ENCODE measurements at places on chromosomes 6 and 20.

DNA sequence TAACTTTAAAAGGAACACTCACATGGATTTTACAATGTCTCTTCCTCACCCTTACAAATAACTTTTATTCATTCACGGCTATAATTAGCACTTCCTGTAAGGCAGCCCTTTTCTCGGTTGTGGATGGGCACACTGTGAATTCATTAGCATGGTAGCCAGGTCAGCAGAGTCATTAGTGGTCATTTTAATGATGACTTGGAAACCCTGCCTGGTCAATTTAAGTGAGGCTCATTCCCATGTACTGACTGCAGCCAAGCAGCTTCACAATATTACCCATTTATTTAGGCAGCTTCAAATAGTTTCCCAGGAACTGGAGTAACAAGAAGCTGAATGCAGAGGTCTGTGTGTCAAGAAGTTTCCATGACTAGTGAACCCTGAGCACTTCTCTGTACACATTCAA is 248.8 kb downstream of the KHDC1L start:
- no peak for DNase-seq

GRCh38 chr6:115004204-115004603 is 661.4 kb upstream of the HS3ST5 start:
- no peak for DNase-seq

DNA sequence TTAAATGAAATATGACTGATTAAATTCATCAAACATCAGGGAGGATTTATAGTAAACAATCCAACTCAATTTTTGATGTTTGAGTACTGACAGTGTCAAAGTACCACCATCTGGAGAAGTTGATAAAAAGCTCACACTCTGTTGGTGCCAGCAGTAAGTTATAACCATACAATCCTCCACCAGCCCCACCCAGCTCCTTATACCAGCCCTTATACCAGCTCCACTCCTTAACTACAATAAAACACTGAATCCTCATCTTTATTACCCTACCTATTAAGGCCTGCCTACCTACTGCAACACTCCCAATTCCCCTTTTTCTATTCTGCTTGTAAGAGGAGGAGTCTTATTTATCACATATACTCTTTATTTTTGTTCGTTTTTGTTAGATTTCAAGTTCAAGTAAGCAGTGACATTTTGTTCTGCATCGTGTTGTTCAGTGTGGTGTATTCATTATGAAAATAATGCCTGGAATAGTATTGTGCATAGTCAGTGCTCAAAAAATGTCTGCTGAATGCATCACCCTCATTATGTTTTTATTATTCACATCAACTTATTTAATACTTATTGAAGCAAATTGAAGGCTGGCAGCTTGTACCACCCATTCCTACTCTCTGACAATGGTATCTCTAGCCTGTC is 954.7 kb upstream of the ADGRB3 start:
- DNase-seq: no peak

DNA sequence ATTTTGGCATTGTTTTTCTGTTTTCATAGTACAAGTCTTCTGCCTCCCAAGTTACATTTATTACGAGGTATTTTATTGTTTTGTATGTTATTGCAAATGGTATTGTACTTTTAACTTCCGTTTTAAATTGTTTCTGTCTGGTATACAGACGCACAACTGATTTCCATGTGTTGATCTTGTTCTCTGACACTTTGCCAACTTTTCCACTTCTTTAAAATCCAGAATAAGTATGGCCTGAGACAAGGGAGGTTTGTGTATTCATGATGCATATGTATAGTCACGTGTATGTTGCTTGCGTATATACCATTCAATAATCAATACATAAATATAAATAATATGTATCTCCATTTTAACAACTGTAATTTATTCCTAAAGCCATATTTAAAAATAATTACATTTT is 41.2 kb downstream of the THBS2 start:
- no peak for DNase-seq

GRCh38 chr20:50376179-50376887 is 133.8 kb upstream of the PTPN1 start:
- no peak for DNase-seq

DNA sequence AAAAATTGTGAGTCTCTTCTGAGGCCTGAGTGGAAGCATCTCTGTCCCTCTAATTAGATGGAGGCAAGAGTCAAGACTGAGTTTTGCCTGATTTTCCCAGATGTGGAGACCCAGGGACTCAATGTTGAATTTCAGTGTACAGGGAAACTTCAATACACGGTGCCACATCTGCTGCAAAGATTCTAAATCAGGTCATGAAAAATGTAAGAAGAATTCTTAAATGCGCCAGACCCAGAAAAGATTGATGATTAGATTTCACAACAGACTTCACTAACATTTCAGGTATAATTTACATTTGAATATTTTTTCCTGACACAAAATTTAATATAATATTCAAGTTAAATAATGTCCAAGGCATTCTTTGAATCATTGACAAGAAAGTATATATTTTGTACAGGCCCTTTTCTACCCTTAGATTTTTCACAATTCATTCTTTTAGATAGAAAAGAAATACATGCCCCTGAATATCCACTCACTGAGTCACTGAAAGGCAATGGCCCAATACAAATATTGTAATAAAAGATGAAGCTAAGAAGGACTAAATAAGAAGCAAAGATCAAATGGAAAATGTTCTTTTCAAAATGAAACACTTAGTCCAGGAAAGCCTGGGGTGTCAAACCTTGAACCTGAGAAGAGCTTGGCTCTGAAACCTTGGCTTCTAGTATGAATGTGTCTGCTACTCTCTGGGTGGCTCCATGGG is 18.2 kb upstream of the HDGFL1 start:
- DNase-seq: no peak

GRCh38 chr20:45336530-45337366 is 11.5 kb downstream of the SDC4 start:
- no peak for DNase-seq

GRCh38 chr20:32333181-32333987 is 24.7 kb upstream of the ASXL1 start:
- no peak for DNase-seq

- DNase-seq: no peak
These were observed 29.5 kb downstream of the RIOK1 start for GRCh38 chr6:7419065-7419464.

DNA sequence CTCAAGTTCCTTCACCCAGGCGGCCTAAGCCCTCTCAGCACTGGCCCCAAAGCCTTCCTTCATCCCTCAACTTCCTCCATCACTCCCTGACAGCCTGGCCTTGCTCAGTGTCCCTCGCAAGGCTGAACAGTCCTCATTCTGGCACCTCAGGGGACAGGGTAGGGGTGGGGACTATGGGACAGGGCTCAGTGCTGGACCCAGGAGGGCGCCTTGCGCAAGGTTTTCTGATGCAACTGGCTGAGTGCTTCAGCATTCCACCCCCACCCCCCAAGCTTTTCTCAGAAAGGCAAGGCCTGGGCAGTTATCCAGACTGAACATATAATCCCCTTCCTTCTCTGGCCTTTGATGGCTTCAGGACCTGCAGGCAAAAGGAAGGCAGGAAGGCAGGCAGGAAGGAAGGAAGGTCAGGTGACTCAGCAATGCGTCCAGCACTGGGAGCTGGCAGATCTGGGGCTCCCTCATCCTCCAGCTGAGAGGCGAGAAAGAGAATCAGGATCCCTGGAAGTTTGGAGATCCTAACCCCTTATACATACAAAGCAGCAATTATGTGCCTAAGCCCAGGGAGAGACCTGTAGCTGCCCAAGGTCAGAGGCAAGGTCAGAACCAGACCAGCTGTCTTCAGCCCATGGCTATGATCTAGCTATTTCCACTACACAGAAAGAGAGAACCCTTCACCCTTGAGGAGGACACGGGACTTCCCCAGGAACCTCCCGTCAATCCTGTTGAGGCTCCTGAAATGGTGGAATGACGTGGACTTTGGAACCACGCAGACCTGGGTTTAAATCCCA is 8.6 kb upstream of the TRIB3 start:
- no peak for DNase-seq

- no peak for DNase-seq
These were observed 70.3 kb upstream of the DSP start for GRCh38 chr6:7471171-7471570.

GRCh38 chr6:115485400-115485799 is 575.3 kb downstream of the FRK start:
- DNase-seq: no peak

DNA sequence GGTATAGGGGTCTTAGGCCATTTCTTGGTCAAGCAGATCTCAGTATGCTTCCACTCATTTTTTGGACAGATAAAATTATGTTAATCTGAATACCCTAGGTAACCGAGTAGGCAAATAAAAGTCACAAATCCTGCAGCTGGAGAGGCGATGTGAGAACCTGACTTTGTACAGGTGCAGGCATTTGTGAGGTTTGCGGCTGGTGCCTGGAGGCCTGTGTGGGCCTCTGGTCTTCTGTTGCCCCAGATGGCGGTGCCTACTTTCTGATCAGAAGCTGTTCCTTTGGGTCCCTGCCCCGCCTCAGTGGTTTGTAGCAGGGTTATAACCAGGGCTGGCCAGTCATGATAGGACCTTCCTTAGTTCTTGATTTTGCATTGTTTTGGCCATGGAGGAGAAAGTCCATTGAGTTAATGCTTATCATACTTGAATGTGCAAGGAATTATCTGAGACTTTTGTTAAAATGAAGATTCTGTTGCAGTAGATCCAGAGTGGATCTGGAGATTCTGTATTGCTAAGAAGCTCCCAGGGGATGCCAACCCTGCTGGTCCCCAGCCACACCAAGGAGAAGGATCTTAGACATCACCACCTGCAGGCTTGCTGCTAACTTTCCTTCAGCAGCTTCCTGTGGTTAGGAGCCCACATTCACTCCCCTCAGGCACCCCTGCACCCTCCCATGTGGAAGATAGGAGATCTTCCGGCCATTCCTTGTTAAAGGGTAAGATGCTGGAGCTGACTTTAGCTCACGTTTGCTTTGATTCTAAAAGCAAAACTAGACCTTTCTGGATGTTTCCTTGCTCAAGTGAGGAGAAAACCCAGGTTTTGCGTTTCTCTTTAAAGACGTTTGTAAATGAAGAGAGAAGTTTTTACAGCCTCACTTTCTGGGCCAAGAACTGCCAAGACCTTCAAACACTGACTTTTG is 50.7 kb downstream of the LRRC1 start:
- DNase-seq: no peak

- DNase-seq: no peak
These were observed 26.5 kb downstream of the CYB5R4 start for GRCh38 chr6:83885984-83886383.

DNA sequence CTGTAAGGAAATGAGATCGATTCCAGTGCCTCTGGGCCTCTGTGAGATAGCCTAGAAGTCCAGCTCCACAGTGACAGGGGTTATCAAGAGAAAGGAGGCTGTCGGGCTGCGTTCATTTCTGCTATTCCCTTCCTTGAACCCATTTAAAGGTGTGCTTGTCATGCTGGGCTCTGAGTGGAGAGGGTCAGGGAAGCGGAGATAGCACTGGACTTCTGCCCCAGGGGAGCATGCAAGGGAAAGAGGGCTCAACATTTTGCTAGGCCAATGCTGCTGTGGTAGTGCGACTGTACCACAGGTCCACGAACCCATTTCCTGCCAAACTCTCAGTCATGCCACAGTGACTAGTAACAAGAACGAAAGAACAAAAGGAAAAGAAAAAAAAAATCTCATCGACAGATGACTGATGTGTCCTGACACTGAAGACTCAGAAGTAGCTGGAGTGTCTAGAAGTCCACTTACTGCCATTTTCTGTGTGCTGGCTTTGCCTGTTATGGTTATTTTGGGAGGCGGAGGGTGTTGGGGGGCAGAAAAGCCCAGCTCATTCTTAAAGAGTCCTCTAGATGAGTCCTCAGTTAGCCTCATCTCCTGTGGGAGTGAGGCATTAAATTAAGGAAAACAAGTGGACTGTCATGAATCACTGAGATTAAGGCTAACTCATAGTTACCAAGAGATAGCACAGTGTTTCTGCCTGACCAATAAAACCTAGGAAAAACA is 8.1 kb downstream of the NEDD9 start:
- DNase-seq: peak; percentile 39

- DNase-seq: peak; percentile 87
These were observed at the start of gene DNPH1 for GRCh38 chr6:43228951-43229802. Gene DNPH1 (minus strand): TSS chr6:43229481. CDS start chr6:43229456, 25 bp downstream.

- no peak for DNase-seq
These were observed 221.7 kb upstream of the TAB2 start for GRCh38 chr6:149095842-149096241.

DNA sequence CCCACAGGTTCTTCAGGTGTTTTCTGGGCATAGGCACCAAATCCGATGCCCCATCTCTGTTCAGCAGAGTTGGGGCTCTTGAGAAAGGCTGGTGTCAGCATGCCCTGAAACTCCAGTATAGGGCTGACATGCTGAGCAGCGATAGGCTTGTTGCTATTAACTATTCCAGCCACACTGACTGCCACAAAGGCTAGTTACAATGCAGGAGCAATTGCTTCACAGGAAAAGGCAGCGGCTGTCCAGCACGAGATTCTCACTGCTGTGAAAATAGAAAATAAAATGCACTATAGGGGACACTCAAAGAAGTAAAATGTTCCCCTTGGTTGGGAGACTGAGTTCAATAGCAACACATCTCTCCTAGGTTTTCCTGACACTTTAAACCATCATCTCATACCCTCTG is 112.4 kb downstream of the BFSP1 start:
- no peak for DNase-seq

DNA sequence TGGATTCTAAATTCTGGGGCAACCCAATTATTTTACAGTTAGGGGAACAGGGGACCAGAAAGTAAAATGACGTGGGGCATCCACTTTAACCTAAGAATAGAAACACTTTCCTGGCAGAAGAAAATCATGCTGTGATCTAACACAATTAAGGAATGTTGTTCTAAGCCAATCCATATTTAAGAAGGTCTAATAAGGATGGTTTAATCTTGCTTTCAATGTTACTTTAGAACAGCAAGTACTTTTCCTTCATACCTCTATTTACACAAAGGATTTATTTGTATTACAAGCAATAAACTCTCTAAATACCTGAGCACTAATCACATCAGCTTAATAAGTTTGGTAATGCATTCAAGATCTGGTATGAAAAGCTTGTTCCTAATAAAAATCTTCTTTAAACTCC is 32.4 kb downstream of the SLC2A12 start:
- DNase-seq: no peak

DNA sequence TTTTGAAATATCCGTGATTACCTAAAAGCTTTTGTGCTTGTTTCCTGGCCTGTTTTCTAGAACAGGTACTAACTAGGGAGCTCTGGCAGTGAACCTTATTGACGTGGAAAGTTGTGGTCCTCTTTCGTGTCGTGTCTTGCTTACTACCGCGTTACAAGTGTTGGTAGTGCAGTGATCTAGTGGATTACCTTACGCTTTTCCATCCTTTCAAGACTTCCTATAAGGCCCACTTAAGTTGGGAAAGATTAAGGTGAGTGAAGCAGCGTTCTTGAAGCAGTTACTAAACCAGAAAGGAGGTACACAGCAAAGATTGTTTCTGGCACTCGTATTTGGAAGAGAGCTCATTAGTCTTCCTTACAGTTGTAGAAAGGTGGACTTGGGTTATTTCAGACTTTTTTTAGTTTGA is 1.9 kb downstream of the PNRC1 start:
- DNase-seq: no peak

Data from GM19239 (cell line).